HCT116 (cell line): ENCODE measurements at places on chromosomes 5 and 9. TPM values are rescaled to one million over a fixed set of nuclear protein-coding genes. Genes with fewer than 3 reads are reported as not detected.

PCDHGB3 gene
- 0.10 TPM for total RNA-seq

GRCh38 chr5:61477788-61478187 is 145.7 kb downstream of the ZSWIM6 start:
- no peak for DNase-seq

DNA sequence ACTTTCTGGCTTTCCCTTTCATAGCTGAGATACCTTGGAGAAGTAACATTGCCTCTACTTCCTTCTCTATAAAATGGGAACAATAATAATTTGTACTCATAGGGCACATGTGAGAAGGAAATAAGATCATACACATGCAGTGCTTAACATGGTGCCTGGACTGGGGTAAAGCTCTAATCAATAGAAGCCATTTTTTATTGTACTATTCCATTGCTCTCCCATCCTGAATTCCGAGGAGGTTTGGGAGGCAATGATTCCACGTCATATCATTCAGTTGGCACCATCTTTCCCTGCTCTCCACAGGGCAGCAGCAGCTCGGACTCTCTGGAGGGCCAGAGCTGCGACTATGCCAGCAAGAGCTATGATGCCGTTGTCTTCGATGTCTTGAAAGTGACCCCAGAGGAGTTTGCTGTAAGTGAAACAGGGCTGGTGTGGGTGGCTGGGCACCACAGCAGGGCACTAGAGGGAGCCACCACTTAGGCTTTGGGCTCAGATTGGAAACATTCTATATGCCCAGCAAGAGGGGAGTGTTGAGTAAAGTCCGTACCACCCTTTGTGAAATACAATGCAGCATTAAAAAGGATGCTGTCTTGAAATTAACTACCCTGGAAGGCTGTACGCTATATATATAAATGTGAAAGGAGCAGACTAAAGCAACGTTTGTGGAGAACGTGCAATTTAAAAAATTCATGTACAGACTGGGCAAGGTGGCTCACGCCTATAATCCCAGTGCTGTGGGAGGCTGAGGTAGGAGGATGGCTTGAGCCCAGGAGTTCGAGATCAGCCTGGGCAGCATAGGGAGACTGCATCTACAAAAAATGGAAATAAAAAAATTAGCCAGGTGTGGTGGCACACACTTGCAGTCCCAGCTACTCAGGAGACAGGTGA is 51.2 kb downstream of the RALGPS1 start:
- DNase-seq = peak; percentile 38

DNA sequence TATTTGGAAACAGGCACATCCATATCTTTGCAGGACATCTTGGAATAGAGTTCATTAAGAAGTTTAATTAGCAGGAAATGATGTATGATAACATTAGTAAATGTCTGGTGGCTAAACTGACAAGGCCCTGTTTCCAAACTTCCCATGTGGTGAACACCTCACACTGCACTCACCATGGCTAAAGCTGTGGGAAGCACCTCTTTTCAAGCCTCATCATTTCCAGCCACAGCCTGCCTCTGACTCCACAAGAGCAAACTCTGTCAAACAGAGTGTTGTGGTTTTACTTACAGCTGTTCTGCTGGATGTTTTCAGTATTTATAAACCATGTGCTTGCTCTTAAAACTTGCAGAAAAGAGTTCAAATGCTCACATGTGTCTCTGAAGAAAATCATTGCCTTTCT is 14.9 kb upstream of the NDUFB6 start:
- no peak for DNase-seq

- DNase-seq = no peak
Measured at GRCh38 chr9:89778100-89779090, 173.6 kb downstream of the GADD45G start.

S1PR3 gene
- 0.07 TPM for total RNA-seq
